ENCODE measurements at places on chromosomes 16 and 17.

DNA sequence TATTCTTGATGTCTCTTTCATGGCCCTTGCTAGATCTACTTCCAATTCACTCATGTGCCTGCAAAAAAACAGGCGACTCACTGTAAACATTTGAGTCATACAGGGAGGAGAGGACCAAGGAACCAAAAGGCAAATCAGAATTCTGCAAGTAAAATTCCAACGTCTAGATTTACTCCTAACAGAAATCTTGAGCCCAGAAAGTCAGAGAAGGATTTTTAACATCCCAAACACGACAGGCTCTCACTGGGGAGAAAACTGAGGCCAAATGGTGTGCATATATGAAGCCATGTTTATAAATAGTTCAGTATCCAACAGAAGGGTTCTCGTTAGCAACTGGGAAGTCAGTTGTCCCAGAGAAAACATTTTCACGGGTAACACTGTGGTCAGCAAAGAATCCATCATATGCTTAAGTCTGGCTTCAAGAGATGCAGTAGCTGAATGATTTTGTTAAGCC is 40.1 kb downstream of the LITAF start:
- no peak for DNase-seq

GRCh38 chr17:6376931-6377361 is 58.0 kb downstream of the AIPL1 start:
- DNase-seq: no peak

GRCh38 chr16:64809876-64810629 is 311.8 kb downstream of the CDH11 start:
- DNase-seq: no peak

GRCh38 chr17:77191244-77191643 is 50.5 kb downstream of the SEC14L1 start:
- no peak for DNase-seq

- no peak for DNase-seq
Observed at GRCh38 chr17:36008998-36009665, 7.8 kb upstream of the CCL15 start.

- DNase-seq: no peak
Observed at GRCh38 chr16:86531191-86531545, 20.8 kb downstream of the FOXF1 start.

DNA sequence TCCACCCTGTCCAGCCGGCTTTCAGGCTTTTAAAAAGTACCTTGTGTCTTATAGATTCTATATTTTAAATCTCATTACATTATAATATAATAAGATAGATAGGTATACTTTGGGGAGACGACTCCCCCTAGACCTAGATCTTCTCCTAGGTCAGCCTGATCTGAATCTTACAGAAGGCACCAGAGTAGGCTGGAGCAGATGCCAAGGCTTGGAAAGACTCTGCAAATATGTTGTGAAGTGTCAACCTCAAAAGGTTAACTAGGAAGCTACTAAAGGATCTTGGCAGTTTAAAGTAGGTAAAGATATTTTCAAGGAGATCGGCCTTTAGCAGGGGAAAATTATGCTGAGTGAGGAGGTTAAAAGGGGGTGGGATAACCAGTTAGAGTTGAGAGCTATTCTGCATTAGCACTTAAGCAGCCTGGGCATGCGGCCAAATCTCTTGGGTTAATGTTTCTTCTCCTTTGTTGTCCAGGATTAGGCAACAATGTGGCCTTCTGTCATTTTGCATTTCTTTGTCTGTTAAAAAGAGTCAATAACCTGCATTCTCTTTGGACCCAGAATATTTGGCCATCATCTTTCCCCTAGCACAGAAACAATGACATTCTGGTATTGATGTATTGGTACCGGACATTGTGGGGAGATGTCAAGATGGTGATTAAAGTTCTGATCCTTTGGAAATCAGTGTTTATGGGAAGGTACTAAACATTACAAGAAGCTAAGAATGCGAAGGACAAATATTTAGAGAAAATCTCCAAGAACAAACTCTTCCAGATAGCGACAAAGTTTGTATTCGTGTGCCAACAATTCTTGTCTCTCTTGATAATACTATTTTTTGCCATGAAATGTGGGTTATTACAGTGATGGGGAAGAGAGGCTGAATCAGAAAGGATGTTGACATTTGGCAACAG is 51.2 kb upstream of the DHX40 start:
- peak; percentile 96 for DNase-seq

DNA sequence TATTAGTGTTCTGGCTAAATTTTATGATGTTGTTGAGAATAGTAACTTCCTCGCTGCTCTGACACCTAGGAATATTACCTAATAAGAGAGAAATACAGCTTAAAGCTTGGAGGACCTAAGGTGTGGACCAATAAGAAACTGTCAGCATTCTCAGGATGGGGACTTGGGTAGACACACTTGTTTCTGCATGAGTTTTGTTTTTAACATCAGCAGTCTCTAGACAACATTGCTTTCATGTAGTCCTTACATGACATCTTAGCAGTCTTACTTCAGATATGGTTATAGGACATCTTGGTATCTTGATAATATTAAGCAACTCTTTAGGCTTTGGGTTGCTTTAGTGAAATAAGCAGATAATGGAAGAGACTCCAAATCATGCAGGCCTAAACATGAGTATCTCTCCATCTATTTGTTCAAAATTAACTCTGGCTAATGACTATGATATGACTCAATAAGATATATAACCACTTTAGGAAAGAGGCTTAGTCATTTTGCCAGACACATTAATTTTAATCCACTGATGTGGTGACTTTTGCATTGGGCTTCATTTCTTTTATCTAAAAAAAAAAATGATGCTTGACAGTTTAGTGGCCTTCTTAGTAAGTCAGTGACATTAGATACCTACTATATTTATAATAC is 84.5 kb downstream of the WNT3 start:
- no peak for DNase-seq

DNA sequence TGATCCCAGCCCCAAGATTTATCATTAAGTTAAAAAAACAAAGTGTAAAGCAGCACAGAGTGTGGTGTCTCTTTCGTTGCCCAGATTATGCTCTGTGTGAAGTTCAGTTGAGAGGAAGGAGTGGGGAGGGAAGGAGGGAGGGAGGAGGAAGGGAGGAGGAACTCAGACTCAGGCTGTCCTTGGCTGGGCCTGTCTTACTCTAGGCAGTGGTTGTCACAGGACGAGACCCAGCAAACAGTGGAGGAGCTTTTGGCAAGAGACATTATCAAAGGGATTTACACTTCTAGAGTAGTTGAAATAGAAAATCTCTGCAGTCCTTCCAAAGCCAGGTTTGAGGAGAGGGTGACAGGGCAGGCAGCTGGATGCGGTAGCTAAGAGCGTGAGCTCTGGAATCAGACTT is 27.8 kb downstream of the KNOP1 start:
- DNase-seq: no peak

GRCh38 chr17:7825206-7825990 is 8.6 kb upstream of the KDM6B start:
- no peak for DNase-seq

DNA sequence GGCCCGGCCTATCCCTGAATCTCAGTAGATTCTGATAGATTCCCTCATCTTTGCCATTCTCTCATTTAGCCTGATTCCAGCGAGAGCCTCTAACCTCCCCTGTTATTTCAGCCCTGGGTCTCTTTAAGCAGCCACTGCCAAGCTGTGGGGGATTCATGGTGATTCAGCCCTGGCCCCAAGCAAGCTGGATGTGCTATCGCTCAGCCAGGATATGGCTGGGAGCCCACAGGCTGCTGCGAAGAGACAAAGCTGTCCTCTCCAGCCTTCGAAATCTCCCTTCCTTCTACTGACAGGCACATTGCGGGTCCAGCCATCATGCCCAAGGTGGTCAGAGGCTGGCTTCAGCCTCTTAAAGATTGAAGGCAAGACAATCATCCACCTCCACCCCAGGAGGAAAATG is 394.1 kb downstream of the SOX9 start:
- DNase-seq: no peak

GRCh38 chr17:30969989-30970830 is 629 bp upstream of the RNF135 start:
- no peak for DNase-seq

DNA sequence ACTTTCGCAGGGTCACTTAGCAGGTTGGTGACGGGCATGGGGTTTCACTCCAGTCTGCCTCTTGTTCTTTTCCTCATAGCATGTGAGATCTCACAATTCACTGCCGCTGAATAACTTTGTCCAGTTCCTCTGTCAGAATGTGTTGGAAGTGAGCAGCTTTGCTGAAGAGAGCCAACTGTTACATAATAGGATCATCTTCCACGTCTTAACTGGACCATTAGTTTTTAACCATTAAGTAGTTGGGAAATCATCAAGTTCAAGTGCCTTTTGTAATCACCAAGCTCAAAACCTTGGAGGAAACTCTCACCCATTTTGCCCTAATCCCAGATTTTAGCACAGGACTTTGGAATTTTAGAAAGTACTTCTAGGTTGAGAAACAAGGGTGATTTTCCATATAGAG is 290.6 kb downstream of the WWOX start:
- no peak for DNase-seq

DNA sequence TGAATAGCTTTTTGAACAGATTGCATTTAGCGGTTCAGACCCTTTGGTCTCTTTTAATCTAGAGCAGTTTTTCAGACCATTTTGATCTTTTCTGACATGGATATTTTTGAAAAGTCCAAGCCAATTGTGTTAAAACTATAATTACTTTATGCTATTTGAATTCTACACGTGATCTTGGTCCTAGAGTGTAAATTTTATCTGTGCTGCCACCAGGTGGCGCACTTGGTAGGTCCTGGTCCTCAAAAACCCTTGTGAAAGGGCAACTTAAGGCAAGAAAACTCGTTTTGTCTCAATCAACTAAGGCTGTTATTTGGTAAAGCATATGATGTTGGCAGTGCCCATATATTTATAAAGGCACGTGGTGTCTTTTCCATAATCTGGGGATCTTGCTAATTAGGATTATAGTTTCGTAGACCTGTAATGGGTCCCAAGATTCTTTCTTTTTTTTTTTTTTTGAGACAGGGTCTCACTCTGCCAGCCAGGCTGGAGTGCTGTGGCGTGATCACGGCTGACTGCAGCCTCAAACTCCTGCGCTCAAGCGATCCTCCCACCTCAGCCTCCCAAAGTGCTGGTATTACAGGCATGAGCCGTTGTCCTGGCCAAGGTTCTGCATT is 43.9 kb upstream of the TEX2 start:
- peak; percentile 38 for DNase-seq

DNA sequence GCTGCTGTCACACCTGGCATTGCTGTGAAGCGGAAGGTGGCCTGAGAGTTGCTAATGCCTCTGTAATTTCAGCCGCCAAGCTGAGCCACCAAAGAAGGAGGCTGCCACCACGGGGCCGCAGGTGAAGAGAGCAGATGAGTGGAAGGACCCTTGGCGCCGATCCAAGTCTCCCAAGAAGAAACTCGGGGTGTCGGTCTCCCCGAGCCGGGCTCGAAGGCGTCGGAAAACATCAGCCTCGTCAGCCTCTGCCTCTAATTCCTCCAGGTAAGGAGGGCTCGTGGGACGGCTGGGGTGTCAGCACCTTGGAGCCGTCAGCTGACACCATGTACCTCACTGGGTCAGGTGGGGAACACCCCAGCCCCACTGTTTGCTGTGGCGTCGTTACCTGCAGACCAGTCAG is 16.2 kb upstream of the IL17C start:
- DNase-seq: no peak

- no peak for DNase-seq
Observed at GRCh38 chr16:49101997-49102396, 179.6 kb downstream of the CBLN1 start.

GRCh38 chr17:17455173-17455572 is 21.6 kb upstream of the MED9 start:
- no peak for DNase-seq

DNA sequence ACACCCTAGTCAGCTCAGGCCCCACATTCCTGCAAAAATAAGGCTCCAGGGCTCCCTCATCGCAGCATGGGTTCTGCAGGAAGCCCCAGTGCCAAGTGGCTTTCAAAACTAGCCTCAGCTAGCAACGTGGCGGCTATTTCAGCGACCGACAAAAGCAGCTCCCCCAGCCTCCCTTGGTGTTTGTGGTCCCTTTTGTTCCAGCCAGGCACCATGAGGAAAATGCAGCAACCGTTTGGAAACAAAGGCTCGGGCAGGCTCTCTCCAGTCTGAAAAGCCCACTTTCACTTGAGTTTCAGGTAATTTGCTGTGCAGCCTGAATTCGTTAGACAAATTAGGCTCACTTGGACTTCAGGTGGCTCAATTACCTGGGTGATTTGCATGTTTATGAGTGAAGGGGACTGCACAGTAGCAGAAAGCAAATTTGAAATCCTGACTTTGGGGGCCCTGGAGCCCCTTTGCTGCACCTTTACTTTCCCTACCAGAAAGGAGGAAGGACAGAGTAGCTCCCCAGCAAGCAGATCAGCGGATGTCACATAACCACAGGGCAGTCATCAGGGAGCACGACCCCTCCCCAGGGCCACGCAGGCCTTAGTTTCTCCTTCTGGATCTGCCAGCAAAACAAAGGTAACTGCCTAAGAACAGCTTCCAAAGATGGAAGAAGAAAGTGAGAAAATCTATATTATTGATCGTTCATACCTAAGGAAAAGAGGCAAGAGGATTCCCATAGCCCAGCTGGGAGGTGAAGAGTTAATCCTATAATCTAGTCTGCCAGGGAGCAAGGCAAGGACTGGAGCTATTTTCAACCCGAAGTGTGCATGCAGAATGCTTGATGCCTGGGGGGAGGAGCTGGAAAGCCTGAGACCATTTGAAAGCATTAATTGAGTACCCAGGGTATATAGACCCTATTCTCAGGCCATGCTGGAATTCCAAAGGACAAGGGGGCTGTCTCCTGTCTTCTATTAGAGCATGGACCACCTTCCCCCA is 143.1 kb upstream of the SDK2 start:
- DNase-seq: peak; percentile 46

- DNase-seq: no peak
Observed at GRCh38 chr16:47528431-47528830, 67.3 kb downstream of the PHKB start.

DNA sequence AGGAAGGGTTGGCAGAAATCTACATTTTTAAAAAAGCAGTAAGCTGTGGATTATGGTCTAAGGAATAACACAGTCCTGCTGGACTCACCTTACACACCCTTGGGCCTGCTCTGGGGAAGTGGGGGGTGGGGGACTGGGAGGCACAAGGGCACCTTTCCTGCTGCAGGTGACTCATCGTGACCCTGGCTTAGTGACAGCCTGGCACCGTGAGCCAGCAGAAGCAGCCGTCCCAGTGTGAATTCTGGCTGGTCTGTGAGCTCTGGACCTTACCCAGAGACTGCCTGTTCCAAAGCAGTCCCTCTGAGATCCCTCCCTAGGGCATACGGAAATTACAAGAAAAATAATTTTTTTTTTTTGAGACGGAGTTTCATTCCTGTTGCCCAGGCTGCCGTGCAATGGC is 4.2 kb upstream of the CRK start:
- DNase-seq: no peak

- no peak for DNase-seq
Observed at GRCh38 chr16:58324792-58325191, 30.0 kb upstream of the PRSS54 start.

GRCh38 chr17:17580662-17581470 is 10.6 kb downstream of the PEMT start:
- no peak for DNase-seq
